Right renal pelvis (tissue), 4 donors: ENCODE measurements at places on chromosomes 5 and 9.

GRCh38 chr5:149961186-149961685 lies 678 bp downstream of the SLC26A2 start:
- peak; percentile 25 for DNase-seq

DNA sequence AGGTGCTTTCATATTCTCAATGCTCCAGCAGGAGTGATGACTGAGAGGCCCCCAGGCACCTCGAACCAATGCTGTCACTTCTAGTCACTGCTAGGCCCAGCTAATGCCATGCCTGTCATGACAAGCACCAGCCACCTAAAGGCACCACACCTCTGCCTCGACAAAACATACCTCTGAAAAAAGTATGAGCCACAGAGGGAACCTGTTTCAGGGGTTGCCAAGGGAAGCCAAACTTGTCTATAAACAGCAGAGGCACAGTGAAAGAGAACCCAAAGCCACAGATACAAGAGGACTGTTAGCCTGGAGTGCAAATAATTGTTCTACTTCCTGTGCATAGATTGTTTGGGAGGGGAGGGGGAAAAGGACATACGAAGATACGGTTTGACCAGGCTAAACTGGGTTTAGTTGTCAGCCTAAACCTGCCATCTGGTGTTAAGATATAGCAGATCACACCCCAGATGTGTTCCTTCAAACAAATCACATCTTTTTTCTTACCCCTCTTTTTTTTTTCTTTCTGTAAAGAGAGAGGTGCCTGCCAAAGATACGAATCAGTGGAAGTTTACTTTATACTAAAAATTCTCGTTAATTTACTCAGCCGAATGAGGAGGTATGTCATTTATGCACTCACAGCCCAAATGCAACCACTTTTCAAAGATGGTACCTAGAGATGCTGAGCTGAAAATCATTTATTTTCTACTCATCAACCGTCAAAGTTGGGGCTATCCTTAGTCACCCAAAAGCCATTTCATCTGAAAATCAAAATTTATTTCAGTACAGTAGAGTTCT lies 45.7 kb downstream of the BNC2 start:
- no peak for DNase-seq

GRCh38 chr5:91345461-91345860 lies 37.7 kb downstream of the ARRDC3 start:
- no peak for DNase-seq

DNA sequence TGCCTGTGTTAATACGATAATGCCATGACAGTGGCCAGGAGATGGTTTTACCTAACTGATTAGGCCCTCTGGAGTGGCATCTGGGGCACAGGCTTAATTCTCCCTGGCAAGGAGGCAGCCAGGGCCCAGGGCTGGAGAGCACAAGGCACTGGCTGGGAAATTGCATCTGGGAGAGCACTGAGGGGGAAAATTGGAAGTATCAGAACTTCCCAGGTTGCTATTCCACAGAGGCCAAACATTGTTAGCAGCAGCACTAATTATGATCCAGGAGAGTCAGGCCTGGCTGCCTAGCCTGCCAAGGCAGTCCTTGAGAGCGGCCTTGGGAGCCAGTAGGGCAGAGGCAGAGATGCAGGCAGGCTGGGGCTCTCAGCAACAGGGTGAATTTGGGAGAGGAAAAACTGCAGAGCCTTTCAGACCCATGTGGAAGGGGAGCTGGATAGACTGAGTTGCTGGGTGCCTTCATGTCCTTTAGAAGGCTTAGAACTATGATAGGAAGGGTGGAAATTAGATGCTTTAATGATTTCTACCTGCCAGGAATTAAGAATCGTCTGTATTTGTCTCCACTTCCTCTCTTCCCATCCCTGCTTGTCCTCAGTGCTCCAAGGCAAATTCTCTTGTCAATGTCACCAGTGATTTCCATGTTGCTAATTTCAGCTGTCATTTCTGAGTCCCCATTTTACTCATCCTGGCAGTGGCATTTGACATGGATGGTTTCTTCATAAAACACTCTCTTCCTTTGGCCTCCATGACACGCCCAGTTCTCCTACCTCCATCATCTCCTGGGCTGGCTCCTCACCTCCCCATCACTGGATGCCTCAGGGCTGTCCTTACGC lies 56.1 kb upstream of the HSPA9 start:
- DNase-seq = no peak

DNA sequence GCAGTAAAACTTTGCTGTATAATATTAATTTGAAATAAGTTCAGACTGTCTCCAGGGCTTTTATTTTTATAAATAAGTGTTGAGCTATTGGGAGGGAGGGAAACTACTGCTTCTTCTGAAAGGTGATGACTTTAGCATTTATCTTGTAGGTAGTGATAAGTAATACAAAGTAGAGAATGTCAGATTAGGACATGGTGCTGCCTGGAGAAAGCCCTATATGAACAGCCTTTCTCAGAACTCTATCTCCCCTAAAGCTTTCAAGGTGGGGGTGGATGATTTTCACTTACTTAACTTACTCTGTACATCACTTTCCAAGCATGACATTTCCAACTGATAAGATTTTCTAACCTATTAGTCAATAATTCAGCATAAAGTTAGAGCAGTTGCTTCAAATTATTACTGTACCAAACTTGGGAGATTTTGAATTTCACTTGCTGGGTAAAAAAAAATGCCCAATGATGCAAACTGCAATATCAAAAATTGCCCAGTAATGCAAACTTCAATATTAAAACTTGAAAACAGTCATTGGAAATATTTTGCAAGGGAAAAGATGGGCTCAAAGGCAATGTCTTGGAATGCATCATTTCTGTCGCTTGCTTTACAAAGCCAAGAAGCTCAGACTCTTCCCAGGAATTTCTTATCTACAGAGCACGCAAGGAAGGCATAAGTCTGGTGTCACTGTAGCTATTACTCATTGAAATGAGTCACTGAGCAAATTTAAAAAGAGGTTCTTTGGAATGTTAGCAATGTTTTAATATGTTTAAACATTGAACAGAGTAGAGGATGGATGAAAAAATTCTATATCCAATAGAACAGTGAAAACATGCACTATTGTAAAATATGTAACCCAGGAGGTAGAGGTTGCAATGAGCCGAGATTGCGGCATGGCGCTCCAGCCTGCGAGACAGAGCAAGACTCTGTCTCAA lies 569.5 kb downstream of the PSAT1 start:
- DNase-seq = no peak

- no peak for DNase-seq
Measured at GRCh38 chr9:74846766-74847165, 41.0 kb downstream of the TRPM6 start.

DNA sequence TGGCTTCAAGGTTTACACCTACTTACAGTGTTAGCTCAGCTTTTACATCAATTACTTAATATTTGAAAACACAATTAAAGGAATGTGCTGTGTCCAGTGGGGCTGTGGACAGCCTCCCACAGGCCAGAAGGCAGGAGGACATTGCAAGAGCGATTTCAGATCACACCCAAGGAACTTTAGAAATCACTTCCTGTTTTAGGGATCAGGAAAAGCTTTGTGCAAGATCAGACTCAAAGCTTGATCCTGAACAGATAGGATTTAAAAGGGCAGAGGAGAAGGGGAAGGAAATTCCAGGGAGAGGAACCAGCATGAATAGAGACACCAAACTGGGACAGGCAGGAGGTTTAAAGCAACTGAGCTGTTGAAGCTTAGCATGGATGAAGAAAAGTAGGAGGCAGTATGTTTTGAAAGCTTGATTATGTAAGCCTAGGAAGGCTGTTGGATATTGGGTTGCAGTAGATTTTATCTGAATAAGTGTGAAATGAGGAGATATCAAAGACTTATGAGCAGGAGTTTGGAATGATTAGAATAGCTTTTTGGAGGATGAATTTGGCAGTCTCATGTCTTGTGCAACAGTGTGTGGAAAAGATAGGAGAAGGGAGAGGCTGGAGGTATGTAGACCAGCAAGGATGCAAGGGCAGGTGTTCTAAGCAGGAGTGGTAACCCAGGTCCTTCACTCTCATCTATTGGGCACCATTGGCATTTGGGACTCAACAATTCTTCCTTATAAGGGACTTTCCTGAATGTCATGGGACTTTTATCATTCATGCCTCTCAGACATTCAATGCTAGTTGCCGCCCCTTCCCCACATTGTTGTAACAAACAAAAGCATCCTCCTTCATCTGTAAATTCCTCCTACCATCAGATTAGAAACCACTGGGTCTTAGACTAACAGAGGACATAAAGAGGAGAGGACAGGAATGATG lies 123.5 kb downstream of the TARS1 start:
- no peak for DNase-seq

GRCh38 chr5:178125253-178125906 lies 5.4 kb upstream of the RMND5B start:
- no peak for DNase-seq

DNA sequence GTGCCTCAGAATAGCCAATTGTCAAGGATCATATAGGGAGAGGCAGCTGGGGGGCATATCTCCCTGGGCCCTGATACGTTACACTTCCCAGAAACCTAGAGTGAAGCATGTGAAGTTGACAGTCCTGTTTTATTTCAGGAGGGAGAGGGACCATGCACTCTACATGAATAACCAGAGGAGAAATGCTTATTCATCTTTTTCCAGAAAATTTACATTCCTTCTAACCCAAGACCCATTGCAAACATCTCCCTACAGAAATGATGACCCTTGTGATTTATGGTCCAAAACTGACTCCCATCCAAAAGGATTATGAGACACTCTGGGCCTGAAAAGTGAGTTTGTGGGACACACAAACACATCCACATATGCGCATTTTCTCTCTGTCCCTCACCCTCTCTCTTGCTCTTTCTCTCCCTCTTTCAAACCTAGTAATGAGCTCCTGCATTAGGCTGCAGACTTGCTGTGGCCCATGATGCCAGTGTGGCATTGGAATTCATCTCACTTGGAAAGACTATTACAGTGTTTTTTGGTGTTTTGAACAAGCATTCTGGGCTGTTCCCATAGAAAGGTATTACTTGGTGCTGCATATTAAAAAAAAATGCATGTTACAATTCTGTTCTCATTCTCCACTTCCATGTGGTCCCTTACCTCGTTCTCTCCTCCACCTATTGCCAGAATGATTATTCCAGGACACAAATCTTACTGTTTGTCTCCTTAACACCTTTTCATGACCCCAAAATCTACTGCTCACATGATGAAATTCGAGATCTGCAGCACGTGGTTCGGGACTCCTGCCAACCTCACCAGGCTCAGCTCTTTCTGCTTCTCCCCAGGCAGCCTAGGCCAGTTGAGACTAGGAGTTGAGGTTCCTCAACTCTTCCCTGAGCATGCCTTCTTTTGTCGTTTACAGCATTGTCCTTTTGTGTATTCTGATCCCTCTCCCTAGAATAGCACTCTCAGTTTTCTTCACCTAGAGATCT lies 451.3 kb upstream of the KLF4 start:
- no peak for DNase-seq

GRCh38 chr9:127314911-127315310 lies 50.3 kb downstream of the GARNL3 start:
- DNase-seq = no peak
